ENCODE measurements at places on chromosomes 16 and 17. TPM values are rescaled to one million over a fixed set of nuclear protein-coding genes. Genes with fewer than 3 reads are reported as not detected.

The WFIKKN1 gene
- not detected for total RNA-seq

The PIK3R6 gene
- not detected for total RNA-seq

The CLEC19A gene
- total RNA-seq, result not detected

The FNDC8 gene
- total RNA-seq, result not detected

The KRTAP4-4 gene
- total RNA-seq, result not detected

The ABI3 gene
- total RNA-seq, result 0.36 TPM

The OR1A1 gene
- total RNA-seq, result not detected

The TSPOAP1 gene
- 0.32 TPM for total RNA-seq

The ZDHHC1 gene
- total RNA-seq, result 9.2 TPM
